ENCODE measurements at places on chromosomes 13 and 19.

DNA sequence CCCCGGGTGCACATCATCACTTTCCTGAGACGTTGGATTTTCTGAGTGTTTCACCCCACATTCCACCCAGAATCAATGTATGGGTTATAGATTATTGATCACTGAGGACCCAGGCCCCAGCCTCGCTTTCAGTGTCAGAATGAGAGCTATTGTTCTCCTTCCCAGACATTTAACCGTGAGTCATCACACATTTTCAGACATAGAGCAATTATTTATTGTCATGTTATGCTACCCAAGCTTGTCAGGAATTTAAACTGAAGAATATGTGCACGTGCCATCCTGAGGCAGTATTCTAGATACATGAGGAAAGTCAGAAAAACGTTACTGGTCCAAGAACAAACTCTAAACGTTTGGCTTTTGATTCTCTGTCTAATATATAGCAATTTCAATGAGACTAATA is 276.6 kb upstream of the ZNF507 start:
- no peak for DNase-seq

- no peak for DNase-seq
These were observed 36.7 kb downstream of the MBNL2 start for GRCh38 chr13:97258801-97259200.

GRCh38 chr19:1613808-1614570 is 8.7 kb upstream of the UQCR11 start:
- DNase-seq: no peak

- DNase-seq: no peak
These were observed 1531.0 kb downstream of the UQCRFS1 start for GRCh38 chr19:27681972-27682371.

DNA sequence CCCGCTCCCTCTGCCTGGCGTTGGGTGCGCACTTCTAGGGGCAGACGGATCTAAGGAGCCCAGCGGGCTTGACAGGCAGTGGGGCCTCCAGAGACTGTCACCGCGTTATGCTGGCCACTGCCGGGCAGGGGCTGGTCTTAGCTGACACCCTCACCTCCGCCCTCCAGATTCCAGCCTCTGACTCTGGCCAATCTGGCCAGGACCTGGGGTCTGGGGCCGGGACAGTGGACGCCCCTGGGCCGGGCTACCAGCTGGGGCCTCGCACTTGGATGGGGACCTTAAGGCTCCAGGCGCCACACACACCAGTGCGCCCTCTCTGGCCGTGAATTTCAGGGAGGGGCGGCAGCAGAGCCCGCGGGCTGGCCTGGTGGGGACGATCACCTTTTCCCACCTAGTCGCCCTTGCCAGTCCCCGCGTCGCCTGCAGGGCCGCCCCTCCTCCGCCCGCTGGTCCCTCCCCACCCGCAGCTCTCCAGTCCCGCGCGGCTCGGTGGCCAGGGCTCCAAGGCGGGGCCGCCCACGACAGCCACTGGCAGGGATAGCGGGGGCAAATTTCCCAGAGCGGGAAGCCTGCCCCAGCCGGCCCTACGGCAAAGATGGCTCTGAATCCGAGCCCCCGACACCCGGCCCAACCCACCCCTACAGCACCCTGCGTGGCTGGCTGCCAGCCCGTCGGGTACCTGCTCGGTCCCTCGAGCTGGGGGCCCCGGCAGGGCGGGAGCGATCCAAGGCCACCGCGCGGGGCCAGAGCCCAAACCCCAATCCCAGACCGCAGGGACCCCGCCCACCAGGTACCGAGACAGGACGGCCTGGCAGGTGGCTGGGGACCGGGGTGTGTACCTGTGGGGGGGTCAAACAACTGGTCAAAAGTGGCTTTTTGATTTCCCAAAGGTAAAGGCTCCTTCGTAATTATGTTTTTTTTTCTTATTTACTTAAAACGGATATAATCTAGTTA is 6.1 kb upstream of the ZNF98 start:
- DNase-seq: no peak

DNA sequence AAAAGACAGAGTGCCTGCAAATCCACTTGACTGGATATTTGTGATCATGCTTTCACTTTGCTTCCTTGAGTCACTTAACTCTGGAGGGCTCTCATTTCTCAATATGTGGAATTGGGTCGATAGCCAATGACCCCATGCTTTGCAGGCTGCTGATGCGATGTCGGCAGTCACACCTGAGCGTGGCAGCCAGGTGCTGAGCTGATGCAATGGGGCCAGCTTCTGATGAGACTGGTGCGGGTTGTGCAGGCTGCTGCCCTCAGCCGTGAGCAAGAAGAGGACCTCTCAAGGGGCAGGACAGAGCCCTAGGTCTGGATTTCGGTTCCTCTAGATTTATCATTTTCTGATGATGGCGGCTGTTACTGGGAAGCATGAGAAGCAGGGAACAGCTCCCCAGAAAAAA is 334.1 kb downstream of the TEX29 start:
- DNase-seq: no peak

DNA sequence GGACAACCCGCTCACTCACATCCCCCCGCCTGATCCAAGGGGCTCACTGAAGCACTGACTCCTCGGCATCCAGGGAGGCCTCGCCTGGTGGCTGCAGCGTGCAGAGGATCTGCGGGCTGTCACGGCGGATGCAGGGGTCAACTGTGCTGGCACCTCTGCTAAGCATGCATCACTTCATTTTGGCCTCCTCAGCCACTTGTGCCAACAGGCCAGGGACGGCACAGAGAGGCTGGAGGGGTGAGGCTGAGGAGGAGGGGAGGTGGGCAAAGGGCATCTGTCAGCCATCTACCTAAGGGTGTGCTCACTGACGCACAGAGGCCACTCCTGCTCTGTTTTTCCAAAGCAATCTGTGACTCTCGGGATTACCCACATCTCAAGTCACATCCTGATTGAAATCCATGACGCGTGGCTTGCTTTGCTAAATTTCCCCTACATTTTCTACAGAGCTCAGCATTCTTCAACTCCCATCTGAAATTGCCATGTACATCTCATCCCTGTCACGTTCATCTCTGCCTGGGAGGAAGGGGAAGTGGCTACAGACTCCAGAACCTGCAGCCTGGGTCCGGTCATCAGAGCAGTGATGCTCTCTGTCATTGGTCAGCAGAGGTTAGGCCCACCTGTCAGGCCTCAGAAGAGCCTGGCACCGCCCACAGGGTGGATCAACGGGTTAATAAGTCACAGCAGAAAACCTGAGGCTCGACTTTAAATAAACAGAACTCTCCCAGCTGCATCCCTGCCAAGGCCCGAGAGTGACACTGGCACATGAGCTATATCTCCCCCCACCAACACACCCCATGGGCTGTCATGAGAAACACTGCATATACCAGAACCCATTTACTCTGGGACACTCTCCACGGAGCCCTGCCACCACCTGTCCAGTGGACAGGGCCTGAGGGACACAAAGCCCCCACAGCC is 17.6 kb downstream of the ELL start:
- DNase-seq: no peak

GRCh38 chr19:17469092-17469480 is 1.2 kb upstream of the SLC27A1 start:
- no peak for DNase-seq

DNA sequence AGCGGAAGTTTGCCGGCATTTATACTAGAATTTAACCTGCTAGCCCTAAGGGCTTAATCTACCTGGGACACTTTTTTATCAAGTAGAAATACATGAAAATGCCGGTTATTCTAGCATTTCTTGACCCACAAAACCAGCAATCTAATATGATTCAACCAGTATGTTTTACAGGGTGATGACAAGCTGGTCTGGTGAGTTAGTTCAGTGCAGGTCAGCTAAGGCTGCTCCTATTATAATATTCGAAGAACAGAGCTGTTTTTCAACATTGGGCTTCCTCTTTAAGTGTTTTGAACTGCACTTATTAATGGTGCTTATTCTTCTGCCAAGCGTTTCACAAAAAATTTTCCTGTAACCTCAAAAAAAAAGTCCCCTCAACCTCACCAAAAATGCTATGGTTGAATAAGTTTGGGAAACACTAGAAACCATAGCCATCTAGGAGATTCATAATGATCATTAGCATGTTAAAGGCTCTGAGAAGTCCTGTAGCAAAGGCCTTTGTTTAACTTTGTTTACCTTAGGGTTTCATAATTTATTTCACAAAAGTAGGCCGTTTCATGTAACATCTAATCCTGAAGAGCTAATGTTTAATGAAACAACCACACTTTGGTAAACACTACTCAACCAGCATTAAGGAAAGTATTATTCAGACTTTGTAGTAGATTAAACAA is 526.6 kb downstream of the KLF12 start:
- no peak for DNase-seq

DNA sequence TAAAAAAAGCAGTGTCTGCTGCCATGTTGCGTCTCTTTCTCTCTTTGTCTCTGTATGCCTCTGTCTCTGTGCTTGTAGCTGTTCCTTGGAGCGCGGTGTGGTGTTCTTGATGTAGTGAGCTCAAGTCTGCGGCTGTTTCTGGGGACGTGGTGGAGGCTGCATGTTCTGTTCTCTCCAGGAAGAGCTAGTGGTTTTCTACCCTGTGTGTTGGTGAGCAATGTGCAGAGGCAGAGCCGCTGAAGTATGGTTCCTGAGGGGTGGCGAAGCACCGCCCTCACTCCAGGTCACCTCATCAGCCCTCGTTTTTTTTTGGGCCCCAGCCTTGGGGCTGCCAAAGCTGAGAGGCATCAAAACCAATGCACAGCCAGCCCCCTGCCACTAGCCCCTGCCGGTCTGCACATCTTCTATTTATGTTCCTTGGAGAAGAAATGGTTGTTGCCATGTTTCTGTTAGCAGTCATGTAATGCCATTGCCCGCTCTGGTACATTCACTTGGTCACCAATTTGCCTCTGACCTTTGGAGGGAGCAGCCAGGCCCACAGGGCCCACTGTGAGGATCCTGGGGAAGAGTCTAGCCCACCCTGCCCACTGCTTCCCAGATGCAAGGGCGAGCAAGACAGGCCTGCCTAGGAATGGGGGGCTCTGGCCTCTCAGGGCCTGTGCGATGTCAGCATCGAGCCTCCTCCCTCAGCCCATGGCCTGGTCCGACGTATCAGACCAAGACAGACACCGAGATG is 7.2 kb downstream of the HNRNPL start:
- DNase-seq: peak; percentile 44

- DNase-seq: no peak
These were observed 51.5 kb downstream of the SOX21 start for GRCh38 chr13:94660695-94661326.

DNA sequence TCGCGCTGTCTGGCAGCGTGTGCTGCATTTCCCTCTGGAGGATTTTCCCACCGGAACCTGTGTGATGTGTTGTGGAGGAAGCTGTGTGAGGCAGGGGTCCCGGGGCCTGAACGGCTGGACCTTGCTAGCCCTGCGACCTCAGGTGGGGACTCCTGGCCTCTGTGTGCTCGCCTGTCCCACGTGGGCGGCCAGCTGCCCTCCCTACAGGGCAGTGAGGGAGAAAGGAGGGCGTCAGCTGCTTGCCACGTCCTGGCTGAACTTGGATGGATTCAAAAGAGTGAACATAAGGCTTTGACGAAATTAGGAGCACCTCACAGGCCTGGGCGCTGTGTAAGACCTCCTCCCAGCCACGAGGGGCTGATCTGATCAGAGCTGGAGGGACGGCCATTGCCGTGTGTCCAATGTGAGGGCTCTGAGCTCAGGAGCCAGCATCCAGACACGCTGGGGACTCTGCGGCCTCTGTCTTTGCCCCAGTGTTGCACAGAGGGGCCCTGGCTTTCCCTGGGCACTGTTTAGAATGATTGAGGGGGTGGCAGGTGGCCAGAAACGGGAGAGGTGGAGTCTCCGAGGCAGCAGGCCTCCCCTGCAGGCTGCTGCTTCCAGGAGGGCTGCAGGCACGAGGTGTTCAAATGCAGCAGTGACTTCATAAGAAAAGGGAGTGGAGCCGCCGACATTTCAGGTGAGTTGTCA is 13.0 kb downstream of the TFDP1 start:
- no peak for DNase-seq

- no peak for DNase-seq
These were observed 17.1 kb downstream of the COL4A2 start for GRCh38 chr13:110324026-110324749.

GRCh38 chr13:32850316-32851052 is 165.7 kb upstream of the KL start:
- no peak for DNase-seq

GRCh38 chr13:66036636-66037035 is 1193.5 kb downstream of the PCDH9 start:
- no peak for DNase-seq

- no peak for DNase-seq
These were observed 20.2 kb upstream of the CD70 start for GRCh38 chr19:6610934-6611852.

DNA sequence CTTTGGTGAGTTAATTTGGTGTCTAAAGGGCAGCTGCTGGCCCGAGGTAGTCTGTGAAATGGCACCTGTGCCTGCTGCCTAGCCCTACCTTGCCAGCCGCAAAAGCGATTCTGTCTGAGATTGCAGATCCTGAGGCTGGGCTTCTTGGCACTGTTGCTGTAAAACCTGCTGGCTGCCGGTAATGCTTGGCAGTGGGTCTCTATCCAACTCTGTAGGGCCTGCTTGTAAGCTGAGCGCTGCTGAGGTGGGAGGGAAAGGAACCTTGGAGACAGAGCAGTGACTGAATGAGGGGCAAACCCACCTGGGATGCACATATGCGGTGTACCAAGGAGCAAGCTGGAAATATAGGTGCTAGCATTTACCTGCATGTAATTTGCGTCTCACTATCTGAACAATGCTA is 11.7 kb downstream of the LCP1 start:
- no peak for DNase-seq

- DNase-seq: peak; percentile 76
These were observed 4.9 kb upstream of the TNFSF14 start for GRCh38 chr19:6674868-6675305.
